ENCODE measurements at places on chromosomes 13 and 19.
A peak's percentile ranks its signal among the peaks of the same experiment; 100 is the strongest.

DNA sequence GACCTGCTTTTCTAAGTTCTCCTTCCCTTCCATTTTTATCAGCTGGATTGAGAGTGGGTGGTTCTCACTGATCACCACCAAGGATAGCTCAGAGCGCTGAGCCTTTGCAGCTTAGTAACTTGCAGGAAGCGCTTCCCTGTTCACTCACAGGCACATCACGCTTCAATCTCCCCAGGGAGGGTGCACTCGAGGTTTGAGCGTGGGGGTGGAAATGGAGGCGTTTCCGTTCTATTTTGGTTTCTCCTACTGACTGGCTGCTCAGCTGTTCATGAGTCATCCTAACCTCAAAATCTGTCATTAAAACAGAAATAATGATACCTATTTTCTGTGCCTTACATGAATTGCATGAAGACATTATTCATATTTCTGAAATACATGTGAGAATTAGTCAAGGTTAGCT lies 292.1 kb downstream of the SPRY2 start:
- peak; percentile 13 for DNase-seq

DNA sequence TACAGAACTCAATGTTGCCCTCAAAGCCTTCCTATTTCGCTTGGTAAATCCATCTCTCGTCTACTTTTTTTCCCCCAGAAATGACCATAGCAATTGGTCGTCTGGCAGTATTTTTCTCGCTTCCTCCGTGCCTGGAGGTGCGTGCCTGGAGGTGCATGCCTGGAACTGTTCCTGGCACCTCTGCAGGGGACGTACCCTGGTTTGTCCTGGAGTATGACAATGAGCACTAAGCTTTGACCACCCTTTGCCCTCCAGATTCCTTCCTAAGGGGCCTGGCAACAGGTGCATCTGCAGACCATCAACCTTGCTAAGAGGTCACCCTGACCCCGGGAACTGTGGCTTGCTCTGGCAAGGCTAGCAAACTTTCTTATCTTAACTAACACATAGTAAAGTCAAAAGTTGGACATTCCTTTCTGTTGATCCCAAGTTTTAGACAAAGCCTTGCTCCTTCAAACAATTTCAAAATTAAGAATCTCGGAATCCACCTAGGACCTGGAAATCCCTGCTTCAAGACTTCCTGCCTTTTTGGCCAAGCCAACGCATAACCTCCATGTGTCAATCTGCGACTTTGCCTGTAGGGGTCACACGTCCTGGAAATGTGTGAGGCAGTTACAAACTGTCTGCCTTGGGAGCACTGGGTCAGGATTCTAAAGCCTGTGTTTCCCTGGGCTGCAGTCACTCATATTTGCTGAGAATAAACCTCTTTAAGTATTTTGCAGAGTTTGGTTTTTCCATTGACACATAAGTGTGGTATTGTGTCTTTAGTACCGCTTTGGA lies 28.8 kb upstream of the TUBGCP3 start:
- peak; percentile 23 for DNase-seq

- DNase-seq = no peak
Observed at GRCh38 chr13:66492479-66492878, 737.7 kb downstream of the PCDH9 start.

DNA sequence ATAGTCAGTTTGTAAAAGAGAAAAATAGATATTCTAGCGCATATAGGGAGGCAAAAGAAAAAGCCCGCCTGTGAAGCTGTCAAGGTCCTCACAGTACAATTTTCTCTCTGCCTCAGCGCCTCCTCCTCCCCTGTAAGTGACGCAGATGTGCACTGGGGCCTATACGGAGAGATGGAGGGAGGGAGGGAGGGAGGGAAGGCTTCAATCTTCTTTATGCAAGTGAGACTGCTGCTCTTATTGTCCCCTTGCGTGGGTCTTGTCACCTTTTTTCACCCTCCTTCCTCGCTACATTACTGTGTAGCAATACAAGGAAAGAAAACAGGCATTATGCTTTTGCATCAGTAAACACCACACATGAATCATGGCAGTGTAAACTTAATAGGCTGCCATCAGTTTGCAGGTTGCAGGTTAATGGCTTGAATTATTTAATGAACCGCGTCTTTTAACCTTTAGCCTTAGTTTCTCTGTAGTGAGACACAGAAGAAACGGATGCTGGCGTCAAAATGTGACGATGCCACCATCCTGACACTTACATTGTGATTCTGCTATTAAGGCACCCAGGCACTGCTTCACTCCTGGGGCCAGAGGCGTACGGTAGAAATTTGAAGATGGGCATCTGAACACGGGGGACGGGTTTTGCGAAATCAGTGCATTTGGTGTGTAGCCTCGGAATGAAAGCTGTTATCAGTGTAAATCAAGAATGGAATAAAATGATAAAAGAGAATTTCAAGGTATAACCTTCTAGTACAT lies at the start of gene KLHL1:
Gene KLHL1 (minus strand): TSS at position 97 of the 750 bp plus-strand sequence. CDS start 753 bp downstream, outside the sequence.
- no peak for DNase-seq

GRCh38 chr13:49858178-49858856 lies 65.8 kb upstream of the KPNA3 start:
- DNase-seq = no peak

DNA sequence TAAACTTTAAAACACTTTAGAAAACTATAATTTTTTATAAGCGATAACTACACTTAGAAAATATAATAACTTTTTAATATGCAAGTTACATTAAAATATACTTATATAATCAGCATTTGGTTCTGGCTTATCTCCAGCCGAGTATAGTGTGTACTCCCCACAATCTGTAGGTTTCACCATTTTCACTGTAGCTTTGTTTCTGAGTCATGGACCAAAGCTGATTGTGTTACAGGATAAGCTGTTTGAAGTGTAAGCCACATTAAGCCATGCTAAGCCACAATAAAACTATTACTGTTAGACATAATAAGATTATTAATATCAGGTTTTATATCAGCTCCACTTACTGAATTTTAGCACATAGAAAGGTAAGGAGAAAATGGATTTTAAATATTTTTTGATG lies 43.8 kb downstream of the CCDC122 start:
- DNase-seq = no peak

- DNase-seq = peak; percentile 72
Observed at GRCh38 chr19:10644260-10645007, 9.7 kb upstream of the ILF3 start.

GRCh38 chr19:6412447-6413091 lies 12.0 kb downstream of the KHSRP start:
- peak; percentile 48 for DNase-seq

GRCh38 chr13:65855242-65855805 lies 1374.8 kb downstream of the PCDH9 start:
- DNase-seq = no peak

All from large intestine (tissue), 12 donors.